ENCODE measurements at places on chromosomes 5 and 9. TPM values are rescaled to one million over a fixed set of nuclear protein-coding genes. Genes with fewer than 3 reads are reported as not detected.

GRCh38 chr5:167244583-167244982 lies 1046.9 kb upstream of the WWC1 start:
- no peak overlapping the region for H3K27ac ChIP-seq
- H3K4me3 ChIP-seq, result no peak overlapping the region
- no peaks in the 10 kb centered on the region for H3K36me3 ChIP-seq
- no peak for DNase-seq
- H3K27me3 ChIP-seq, result no peaks in the 10 kb centered on the region

- H3K27me3 ChIP-seq, result no peaks in the 10 kb centered on the region
- DNase-seq, result no peak
- H3K4me1 ChIP-seq, result no peaks in the 10 kb centered on the region
- peak overlapping the region; percentile 35 for H3K27ac ChIP-seq
Measured at GRCh38 chr5:36028816-36029465, 37.7 kb downstream of the UGT3A2 start.

The BOD1 gene
- polyA plus RNA-seq, result 19.3 TPM

The C5orf63 gene
- polyA plus RNA-seq, result 16.3 TPM

DNA sequence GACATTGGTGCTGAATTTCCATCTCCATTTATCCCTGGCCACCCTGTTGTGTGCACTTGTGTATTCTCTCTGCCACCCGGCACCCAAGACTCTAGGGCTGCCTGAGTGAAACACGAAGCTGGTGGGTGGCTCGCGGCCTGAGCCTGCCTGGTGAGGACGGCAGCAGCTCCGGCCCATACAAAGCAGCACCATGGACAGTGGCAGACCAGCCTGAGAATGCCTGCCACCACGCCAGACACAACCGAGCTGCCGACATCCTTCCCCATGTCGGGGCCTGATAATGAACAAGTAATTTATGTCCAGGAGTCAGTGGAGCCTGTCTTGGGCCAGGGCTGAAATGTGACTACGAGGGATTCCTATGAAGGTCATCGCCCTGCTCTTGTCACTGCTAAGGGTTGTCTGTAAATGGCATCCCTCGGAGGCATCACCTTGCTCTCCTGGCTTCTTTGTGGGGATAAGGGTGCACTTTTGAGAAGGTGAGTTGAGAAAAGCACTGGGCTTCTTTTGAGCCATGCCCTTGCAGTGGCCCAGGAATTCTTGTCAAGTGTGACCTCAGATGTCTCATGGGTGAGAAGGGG lies 175.7 kb downstream of the MELK start:
- H3K27ac ChIP-seq, result no peak overlapping the region
- no peak for DNase-seq
- no peaks in the 10 kb centered on the region for H3K36me3 ChIP-seq
- H3K4me3 ChIP-seq, result no peak overlapping the region
- H3K4me1 ChIP-seq, result peaks cover 7% of the 10 kb centered on the region

The SUSD3 gene
- 68.8 TPM for polyA plus RNA-seq

The IL4 gene
- polyA plus RNA-seq, result not detected

The TIGD6 gene
- polyA plus RNA-seq, result 5.1 TPM

The BTNL9 gene
- polyA plus RNA-seq, result 0.73 TPM

DNA sequence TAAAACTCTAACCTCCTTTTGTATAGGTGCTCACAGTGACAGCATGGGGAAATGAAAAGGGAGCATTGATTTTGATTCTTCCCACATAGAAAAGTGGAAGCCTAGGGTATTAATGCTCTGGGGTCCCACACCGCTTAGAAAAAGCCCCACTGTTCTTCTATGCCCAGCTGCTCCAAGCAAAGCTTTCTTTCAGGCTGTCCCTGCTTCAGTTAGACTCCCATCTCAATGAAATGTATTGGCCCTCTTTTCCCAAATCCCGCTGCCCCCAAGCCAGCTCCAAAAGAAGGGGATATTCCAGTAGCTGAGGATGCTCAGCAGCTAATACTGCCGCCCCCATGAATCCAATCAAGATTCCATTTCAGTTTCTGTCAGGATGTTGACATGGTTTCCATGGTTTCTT lies 17.0 kb upstream of the CREBRF start:
- H3K4me1 ChIP-seq, result peaks cover 43% of the 10 kb centered on the region
- no peak overlapping the region for H3K4me3 ChIP-seq
- DNase-seq, result no peak
- H3K27ac ChIP-seq, result peak overlapping the region; percentile 67
- no peaks in the 10 kb centered on the region for H3K27me3 ChIP-seq
- H3K36me3 ChIP-seq, result no peaks in the 10 kb centered on the region

The FABP6 gene
- not detected for polyA plus RNA-seq

GRCh38 chr9:134111064-134111463 lies 24.8 kb upstream of the WDR5 start:
- H3K27ac ChIP-seq, result no peak overlapping the region
- no peaks in the 10 kb centered on the region for H3K4me1 ChIP-seq
- DNase-seq, result no peak
- no peaks in the 10 kb centered on the region for H3K36me3 ChIP-seq
- H3K4me3 ChIP-seq, result no peak overlapping the region

DNA sequence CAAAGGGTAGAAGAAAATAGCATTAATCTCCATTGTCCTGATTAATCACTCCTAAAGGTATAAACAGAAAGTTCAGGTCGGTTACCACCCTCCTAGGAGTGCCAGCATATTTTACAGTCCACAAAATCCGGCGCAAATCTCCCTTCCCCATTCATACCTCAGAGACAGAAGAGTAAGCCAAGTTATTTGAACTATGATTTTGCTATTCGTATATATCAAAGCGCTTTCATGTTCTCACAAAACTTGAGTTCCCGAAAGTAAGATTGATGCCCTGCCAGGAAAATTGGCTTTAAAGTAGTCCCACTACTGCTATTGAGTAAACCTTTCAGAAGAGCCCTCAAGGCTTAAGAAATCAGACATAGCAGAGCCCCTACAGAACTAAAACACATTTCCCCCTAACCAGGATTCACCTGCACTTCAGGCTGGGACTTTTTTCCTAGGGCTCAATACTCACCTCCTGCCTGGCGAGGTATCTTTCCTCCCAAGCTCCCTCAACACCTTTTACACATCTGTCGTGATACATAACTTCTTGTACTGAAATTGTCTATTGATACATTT lies 21.8 kb upstream of the TRIM36 start:
- H3K4me1 ChIP-seq, result no peaks in the 10 kb centered on the region
- no peak overlapping the region for H3K4me3 ChIP-seq
- no peak for DNase-seq
- H3K27ac ChIP-seq, result no peak overlapping the region
- H3K27me3 ChIP-seq, result peaks cover 22% of the 10 kb centered on the region
- H3K36me3 ChIP-seq, result peaks cover 5% of the 10 kb centered on the region

- H3K4me1 ChIP-seq, result no peaks in the 10 kb centered on the region
- no peak for DNase-seq
- H3K27ac ChIP-seq, result no peak overlapping the region
- no peaks in the 10 kb centered on the region for H3K27me3 ChIP-seq
Measured at GRCh38 chr9:18359335-18359734, 114.6 kb upstream of the ADAMTSL1 start.

GRCh38 chr5:9082996-9083395 lies 462.9 kb downstream of the SEMA5A start:
- no peak overlapping the region for H3K4me3 ChIP-seq
- DNase-seq, result no peak
- H3K36me3 ChIP-seq, result no peaks in the 10 kb centered on the region
- no peaks in the 10 kb centered on the region for H3K4me1 ChIP-seq
- H3K27me3 ChIP-seq, result no peaks in the 10 kb centered on the region
- no peak overlapping the region for H3K27ac ChIP-seq

DNA sequence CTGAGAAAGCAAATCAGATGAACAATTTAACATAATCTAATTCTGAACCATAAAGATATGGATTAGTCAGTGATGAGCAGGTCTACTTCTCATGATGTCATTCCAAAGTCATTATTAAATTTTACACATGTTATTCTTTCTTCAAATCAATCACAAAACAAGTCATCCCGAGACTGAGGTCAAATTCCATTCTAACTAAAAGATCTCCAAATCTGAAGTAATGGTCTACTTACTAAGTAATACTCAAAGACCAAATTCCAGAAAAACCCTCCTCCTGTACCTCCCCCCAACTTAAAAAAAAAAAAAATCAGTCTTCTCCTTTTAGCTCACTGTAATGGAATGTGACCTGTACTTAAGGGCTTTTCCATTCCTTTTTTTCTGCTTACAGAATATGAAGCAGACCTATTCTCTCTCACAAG lies 4.7 kb downstream of the PFDN1 start:
- no peaks in the 10 kb centered on the region for H3K27me3 ChIP-seq
- peaks cover 48% of the 10 kb centered on the region for H3K4me1 ChIP-seq
- peaks cover 5% of the 10 kb centered on the region for H3K36me3 ChIP-seq
- no peak overlapping the region for H3K27ac ChIP-seq

DNA sequence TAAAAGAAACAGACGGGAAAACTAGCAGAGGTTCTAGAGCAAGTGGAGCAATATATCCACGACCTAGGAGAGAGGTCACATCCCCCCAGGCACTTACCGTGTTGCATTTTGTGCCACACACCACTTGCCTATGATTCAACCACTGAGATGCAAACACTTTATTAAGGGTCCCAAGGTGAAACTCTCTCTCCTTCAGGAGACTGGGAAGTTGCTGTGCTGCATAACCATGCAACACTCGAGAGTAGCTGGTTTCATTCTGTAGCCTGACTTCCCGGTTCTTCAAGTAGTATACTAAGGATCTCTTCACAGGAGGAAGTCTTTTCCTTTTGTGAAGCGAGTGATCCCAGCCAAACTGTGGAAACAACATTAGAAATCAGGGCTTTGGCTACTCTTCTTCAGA lies 1.6 kb downstream of the DCAF12 start:
- no peak overlapping the region for H3K27ac ChIP-seq
- DNase-seq, result no peak
- peaks cover 41% of the 10 kb centered on the region for H3K4me1 ChIP-seq
- H3K36me3 ChIP-seq, result no peaks in the 10 kb centered on the region
- H3K4me3 ChIP-seq, result no peak overlapping the region
- H3K27me3 ChIP-seq, result peaks cover 57% of the 10 kb centered on the region

DNA sequence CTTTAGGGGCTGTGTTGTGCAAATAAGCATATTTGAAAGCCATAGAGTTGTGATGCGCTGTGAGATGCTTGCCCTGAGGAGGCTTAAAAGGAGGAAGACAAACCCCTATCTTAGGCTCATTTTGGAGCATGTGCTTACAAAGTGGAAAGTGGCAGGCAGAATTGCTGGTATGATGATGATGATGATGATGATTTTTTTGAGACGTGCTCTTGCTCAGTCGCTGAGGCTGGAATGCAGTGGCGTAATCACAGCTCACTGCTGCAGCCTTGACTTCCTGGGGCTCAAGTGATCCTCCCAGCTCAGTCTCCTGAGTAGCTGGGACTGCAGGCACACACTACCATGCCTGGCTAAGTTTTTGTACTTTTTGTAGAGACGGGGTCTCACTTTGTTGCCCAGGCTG lies 1.7 kb downstream of the CNOT8 start:
- H3K27me3 ChIP-seq, result no peaks in the 10 kb centered on the region
- H3K36me3 ChIP-seq, result peaks cover 7% of the 10 kb centered on the region
- peak overlapping the region; percentile 99 for H3K27ac ChIP-seq
- DNase-seq, result no peak
- H3K4me3 ChIP-seq, result peak overlapping the region; percentile 96

DNA sequence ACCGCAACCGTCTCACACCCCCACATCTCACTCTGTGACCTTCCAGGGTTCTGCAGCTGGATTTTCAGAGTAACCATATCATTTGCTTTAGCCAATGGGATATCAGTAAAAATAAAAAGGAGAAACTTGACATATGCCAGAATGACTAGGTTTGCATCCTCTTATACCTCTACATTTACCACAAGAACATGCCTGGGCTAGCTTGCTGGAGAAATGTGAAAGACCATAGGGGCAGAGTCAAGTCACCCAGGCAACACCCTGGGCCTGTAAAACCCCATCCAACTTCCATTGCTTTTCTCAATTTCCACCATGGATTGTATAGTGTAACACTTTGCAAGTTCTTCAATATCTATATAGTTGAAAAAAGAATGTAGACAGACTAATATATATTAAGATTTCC lies 731.1 kb downstream of the PTPRD start:
- H3K4me3 ChIP-seq, result no peak overlapping the region
- no peak for DNase-seq
- no peaks in the 10 kb centered on the region for H3K4me1 ChIP-seq

The COL5A1 gene
- not detected for polyA plus RNA-seq

The OBP2B gene
- not detected for polyA plus RNA-seq

The TNIP1 gene
- polyA plus RNA-seq, result 57.3 TPM

- H3K4me1 ChIP-seq, result peaks cover 9% of the 10 kb centered on the region
- DNase-seq, result no peak
- H3K36me3 ChIP-seq, result peaks cover 55% of the 10 kb centered on the region
- H3K27ac ChIP-seq, result no peak overlapping the region
Measured at GRCh38 chr5:154000703-154001102, 38.0 kb downstream of the FAM114A2 start.

- H3K27ac ChIP-seq, result no peak overlapping the region
- DNase-seq, result no peak
- no peak overlapping the region for H3K4me3 ChIP-seq
- no peaks in the 10 kb centered on the region for H3K4me1 ChIP-seq
- peaks cover 22% of the 10 kb centered on the region for H3K27me3 ChIP-seq
Measured at GRCh38 chr5:147464211-147464610, 45.7 kb downstream of the DPYSL3 start.

DNA sequence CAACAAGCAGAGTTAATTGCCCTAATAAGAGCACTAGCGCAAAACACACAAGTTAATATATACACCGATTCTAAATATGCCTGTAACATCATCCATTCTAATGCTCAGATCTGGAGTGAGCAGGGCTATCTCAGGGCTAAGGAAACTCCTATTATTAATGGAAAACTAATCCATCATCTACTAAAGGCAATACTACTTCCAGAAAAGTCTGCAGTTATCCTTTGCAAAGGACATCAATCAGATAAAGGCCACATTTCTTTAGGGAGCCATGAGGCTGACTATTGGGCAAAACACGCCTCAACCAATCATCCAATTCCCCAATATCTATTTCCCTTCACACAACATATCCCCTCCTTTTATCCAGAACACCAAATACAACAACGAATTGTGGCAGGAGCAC lies 1032.3 kb upstream of the NUDT12 start:
- no peak for DNase-seq
- no peaks in the 10 kb centered on the region for H3K27me3 ChIP-seq
- no peak overlapping the region for H3K4me3 ChIP-seq
- H3K36me3 ChIP-seq, result no peaks in the 10 kb centered on the region

DNA sequence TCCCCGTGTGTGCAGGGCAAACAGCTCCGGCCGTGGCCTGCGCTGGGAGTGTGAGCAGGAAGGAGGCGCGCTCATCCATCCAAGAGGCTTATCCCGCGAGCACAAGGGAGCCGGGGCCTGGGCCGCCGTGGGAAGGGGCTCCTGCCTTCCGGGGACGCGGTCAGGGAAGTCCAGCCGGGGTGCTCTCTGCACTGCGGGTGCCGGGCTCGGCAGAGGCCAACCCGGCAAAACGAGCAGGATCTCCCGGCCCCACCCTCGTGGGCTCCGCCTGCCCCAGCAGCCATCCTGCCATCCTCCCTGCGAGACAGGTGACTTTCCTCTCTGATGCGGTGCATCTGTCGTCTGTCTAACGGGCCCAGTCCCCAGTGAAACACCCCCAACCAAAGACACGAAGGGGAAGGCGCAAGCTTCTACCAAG lies 244.2 kb downstream of the AUH start:
- H3K27me3 ChIP-seq, result peaks cover 22% of the 10 kb centered on the region
- H3K36me3 ChIP-seq, result no peaks in the 10 kb centered on the region
- DNase-seq, result no peak
- H3K4me1 ChIP-seq, result peaks cover 13% of the 10 kb centered on the region
- peak overlapping the region; percentile 85 for H3K4me3 ChIP-seq
- peak overlapping the region; percentile 61 for H3K27ac ChIP-seq

All from naive B cell (primary cell).